AML-193 (cell line): ENCODE measurements at places on chromosomes 1 and 21.
A peak's percentile ranks its signal among the peaks of the same experiment; 100 is the strongest.

DNA sequence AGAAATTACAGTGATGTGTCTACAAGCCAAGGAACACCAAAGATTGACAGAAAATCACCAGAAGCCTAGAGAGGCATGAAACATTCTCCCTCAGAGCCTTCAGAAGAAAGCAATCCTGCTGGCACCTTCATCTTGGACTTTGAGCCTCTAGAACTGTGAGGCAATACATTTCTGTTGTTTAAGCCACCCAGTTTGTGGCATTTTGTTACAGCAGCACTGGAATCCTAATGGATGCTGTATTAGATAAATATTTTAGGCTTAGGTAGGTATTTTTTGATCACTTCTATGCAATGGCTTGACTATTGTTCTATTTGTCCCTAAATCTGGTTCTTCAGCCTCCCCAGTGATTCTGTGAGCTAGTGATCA lies 453.1 kb downstream of the LTN1 start:
- no peak for DNase-seq

- DNase-seq = no peak
Measured at GRCh38 chr1:92446546-92446945, 40.2 kb downstream of the GFI1 start.

DNA sequence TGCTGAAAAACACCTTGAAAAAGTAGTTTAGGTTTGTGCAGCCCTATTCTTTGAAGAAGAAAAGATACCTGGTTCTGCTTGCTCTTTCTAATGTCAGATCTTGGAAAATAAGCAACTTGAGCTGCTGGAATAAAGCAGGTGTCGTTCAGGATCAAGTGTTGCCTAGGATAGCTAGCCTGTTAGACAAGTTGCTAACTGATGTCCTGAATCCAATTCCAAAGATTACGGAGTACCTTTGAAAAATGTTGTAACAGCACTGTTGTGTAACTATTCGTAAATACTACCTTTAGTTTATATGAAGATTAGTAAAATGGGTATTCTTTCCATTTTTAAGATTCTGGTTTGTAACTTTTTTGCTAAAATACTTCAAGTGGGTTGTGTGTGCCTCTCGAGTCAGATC lies 151.5 kb downstream of the CLEC20A start:
- DNase-seq = no peak

DNA sequence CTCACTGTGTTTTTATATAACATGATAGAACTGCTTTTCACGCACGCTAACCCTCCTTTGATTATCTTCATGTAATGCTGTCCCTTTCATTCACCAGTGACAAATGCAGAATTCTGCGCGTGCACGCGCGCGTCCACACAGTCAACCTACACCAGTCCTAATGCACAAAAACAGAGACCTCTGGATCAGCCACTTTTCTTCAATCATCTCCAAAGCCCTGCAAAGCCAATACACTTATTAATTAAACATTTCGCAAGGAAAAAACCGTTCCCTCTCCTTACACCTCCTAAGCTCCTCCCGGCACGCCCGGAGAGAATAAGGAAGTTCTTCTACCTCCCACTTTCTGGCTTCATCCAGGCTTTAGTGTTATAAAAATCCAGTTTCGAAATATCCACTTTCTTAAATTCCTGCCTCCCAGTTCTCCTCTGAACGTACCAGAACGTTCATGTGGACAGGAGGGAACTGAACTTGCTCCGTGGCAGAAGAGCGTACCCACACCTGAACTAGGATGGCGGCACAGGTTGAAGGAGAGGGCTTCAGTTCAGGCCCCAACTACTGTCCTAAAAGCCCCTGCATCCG lies 4.6 kb downstream of the LMX1A start:
- no peak for DNase-seq

DNA sequence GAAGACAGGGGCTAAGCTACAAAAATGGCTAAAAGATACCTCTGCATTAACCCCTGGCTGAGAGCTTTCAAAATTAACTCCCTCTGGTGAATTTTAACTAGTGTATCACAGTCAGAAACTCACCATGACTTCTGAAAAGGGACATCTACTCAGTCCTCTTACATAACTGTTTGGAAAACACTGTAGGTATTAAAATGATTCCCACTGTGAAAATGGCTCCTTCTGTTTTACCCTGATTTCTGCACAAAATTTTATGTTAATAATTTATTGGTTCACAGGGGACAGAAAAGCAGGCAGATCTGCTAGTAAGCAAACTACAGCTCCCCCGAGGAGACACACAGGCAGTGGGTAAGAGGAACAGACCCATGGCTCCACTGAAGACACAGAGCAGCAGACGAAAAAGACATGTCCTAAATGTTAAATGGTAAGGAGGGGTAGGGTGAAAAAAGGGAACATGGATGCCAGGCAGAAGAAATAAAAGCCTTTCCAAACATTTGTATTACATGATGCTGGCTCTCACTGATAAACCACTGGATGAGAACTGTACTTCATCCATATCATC lies 111.7 kb downstream of the SLC45A1 start:
- no peak for DNase-seq

GRCh38 chr1:228336308-228337030 lies 70.2 kb downstream of the TRIM11 start:
- DNase-seq = no peak

GRCh38 chr1:61300899-61301298 lies 218.5 kb downstream of the NFIA start:
- no peak for DNase-seq

- no peak for DNase-seq
Measured at GRCh38 chr1:236141447-236142252, 689 bp upstream of the GPR137B start.

DNA sequence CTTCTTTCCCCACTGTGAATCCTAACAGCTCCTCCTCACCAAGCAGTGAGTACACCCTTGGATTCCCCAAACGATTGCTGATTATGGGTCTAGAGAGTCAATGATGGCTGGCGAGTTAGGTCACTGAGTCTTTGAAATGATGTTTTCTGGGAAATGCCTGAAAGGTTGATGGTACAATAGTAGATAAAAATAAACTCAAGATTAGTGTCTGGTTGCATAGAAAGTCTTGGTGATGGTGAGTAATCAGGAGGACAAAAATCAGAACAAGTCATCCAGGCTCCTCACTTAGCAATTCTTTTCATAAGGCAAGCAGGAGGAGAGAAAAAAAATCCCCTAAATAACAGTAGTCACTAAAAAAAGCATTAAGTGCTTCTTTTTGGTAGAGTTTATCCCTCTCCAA lies 22.6 kb downstream of the HLX start:
- no peak for DNase-seq

DNA sequence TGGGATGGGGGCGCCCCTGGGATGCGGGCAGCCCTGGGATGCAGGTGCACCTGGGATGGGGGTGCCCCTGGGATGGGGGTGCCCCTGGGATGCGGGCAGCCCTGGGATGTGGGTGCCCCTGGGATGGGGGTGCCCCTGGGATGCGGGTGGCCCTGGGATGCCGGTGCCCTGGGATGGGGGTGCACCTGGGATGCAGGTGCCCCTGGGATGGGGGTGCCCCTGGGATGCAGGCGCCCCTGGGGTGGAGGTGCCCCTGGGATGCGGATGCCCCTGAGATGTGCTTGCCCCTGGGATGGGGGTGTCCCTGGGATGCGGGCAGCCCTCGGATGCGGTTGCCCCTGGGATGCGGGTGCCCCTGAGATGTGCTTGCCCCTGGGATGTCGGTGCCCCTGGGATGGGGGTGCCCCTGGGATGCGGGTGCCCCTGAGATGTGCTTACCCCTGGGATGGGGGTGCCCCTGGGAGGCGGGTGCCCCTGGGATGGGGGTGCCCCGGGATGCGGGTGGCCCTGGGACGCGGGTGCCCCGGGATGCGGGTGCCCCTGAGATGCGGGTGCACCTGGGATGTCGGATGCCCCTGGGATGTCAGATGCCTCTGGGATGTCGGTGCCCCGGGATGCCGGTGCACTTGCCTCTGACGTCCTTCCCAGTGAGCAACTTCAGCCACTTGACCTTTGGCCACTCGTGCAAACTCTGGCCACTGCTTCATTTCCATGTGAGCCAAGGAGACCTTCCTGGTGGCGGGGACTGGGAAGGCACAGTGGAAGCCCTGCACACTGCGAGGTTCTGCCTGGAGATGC lies 37.3 kb upstream of the SLC19A1 start:
- DNase-seq = no peak

DNA sequence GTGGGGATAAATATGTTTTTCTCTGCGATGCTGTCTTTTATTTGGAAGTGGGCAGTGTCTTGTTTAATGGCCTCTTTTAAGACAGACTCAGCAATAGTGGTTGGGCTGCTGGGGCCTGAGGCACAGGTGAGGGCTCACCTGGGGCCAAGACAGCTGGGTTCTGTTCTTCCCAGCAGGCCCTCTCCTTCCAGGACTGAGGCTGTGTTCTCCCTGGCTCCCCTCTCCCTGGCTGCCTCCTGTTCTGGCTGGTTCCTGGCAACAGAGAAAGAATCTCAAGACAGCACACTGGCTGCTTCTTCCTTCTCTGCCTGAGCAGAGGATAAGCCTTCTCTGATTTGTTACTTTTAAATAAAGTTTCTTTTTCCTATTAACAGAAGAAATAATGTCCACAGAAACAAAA lies 7.4 kb upstream of the GRHL3 start:
- DNase-seq = no peak

DNA sequence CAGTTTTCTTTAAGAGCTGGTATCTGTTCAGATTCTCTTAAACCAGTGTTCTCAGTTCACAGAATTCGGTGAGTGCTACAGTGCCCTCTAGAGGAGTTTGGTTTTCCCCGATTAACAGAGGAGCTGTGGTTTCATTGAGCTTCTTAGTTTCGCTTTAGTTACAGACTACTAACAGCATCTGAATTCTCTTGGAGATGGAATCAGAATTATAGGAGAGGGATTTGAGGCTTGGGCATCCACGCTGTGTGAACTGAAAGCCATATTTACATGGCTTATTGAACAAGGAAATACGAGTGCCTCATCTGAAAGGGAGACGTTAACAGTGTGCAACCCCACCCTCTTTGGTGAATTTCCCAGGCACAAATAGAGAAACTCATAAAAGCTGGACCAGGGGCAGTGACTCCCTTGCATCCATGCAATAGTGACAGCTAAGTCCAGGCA lies 202.0 kb downstream of the USH2A start:
- DNase-seq = peak; percentile 65

DNA sequence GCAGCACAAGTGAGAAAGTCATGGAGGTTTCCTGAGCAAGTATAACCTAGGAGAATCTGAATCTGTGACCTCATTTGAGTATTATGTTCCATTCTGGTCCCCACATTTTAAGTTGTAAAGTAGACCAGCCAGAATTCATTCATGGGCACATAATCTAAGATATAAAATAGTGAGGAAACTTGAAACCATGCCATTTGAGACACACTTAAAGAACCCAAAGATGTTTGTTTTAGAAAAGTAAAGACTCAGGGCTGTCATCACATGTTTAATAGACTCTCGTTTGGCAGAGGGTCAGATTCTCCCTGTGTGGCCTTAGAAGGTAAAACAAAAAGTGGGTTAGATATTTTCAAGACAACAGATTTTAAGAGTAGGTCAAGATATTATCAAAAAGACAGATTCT lies 6.4 kb downstream of the SZT2 start:
- no peak for DNase-seq

- no peak for DNase-seq
Measured at GRCh38 chr1:78267513-78268218, 221.9 kb downstream of the GIPC2 start.

DNA sequence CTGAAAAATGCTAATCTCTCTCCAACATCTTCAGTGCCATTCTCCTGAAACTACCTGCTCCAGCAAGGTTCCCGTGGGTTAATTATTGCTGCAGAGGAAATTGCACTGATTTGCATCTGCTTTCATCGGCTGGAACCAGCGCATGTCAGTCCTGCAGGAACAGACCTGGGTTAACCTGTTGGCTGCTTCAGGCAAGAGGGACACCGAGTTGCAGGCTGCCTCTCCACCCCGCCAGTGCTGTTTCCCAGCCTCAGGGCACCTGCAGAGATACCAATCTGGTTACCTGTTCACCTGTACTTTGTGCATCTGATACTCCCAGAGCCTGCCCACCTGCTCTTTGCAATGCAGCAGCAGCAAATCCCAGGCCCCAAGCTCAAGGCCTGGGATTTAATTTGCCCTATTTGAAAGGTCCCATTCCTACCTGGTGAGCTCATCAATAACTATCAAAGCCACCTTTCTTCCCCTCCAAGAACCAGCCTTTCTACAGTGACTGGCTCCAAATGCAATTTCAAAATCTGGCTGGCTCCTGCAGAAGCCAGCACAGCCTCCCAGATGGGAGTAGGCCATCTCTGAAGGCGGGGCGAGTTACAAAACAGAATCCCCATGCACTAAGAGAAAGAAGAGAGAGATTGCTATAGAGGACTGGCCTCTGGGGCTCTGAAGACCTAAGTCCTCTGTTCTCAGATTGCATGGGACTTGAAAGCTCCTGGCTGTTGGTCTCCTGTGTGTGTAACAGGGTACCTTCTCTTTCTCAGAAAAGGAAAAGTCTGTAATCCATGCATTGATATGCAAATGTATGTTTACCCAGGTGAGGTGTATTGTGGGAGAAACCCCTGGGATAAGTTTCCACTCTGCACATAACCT lies 67.8 kb downstream of the TOMM20 start:
- DNase-seq = no peak

DNA sequence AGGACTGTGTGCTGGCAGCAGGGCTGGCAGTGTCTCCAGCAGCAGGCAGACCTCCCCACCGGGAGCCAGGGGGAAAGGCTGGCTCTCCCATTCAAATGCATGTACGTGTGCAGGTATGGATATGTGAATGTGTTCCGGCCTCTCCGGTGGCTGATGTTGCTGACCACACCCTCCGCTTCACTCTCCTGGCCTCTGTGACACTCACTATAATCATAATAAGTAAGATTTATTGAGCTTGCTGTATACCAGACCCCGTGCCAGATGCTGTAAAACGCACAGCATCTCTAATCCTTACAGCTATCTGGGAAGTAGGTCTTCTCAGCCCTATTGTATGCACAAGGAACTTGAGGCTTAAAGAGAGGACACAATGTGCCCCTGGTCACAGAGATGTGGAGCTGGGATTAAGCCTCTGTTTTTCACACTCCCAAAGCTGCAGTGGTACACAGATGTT lies 20.5 kb upstream of the ARTN start:
- no peak for DNase-seq

- DNase-seq = no peak
Measured at GRCh38 chr1:205442051-205442725, 13.7 kb downstream of the BLACAT1 start.

DNA sequence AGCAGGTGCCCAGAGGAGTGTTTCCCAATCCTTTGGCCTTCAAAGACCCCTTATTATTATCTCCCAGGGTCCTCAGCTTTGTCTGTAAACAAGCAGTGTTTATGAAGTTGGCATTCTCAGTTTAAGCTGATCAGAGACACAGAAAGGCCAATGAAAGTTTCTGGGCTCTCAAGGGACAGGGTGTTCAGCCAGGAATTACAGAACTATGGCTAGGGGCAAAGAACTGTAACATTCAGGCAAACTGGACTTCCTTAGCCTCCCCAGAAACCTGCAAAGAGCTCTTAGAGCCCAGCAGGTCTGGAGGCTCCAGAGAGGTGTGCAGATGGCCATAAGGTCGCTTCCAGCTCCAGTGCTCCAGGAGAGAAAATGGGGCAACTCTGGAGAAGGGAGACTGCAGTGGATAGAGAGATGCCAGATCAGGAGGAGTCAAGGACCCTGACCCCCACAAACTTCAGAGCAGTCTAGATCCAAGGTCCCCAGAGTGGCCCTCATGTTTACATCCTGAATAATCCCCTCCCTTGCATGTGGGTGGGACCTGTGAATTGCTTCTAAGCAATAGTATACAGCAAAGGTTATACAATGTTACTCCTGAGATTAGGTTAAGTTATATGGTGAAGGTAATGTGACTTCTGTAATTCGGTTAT lies 6.2 kb downstream of the ECHDC2 start:
- no peak for DNase-seq
